GM06990 (cell line): ENCODE measurements at places on chromosomes 2 and 18.

DNA sequence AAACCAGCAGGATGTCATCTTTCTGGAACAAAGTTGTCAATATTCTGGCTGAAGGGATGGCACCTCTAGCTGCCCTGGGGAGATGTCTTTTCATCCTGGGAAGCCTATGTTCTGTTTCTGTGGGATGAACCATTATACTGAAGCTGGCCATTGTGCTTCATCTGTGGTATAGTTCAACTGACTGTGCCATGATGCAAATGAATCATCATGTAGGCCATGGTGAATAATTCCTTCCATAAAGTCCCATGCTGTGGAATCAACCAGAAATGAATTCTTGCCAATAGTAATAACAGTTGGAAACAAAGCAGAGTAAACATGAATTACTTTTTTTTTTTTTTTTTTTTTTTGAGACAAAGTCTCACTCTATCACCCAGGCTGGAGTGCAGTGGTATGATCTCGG lies 64.1 kb upstream of the CNGA3 start:
- no peak for DNase-seq

- DNase-seq, result no peak
These were observed 423 bp upstream of the TTC27 start for GRCh38 chr2:32627441-32627813.

GRCh38 chr2:29053670-29054400 lies 20.5 kb downstream of the PCARE start:
- DNase-seq, result no peak

- DNase-seq, result no peak
These were observed 66.4 kb downstream of the OSR1 start for GRCh38 chr2:19292007-19292406.

- peak; percentile 46 for DNase-seq
These were observed 88.4 kb downstream of the PMAIP1 start for GRCh38 chr18:59988098-59988706.
